BE2C (cell line): ENCODE measurements at places on chromosomes 11 and 22.

DNA sequence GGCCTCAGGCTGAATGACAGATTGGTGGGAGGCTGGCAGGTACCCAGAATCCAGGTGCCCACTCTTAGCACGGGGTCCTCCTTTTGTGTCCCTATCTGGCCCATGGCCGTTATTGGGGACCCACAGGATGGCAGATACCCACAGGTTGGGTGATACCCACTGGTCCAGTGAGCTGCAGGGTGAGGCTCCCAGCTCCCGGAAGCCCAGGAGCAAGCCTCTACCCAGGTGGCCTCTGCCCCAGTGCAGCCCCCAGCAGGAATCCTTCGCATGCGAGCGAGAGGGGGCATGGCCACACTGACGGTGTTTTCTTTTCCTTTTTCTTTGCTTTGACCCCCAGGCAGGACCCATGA lies 116.1 kb downstream of the PHF21B start:
- DNase-seq: no peak

GRCh38 chr11:108316061-108316460 lies 93.2 kb downstream of the ATM start:
- no peak for DNase-seq

GRCh38 chr11:783581-784015 lies 6.3 kb downstream of the CEND1 start:
- DNase-seq: peak; percentile 84

GRCh38 chr11:69481393-69481844 lies at the start of gene LINC01488:
Gene LINC01488 (plus strand): TSS chr11:69481663.
- DNase-seq: no peak

DNA sequence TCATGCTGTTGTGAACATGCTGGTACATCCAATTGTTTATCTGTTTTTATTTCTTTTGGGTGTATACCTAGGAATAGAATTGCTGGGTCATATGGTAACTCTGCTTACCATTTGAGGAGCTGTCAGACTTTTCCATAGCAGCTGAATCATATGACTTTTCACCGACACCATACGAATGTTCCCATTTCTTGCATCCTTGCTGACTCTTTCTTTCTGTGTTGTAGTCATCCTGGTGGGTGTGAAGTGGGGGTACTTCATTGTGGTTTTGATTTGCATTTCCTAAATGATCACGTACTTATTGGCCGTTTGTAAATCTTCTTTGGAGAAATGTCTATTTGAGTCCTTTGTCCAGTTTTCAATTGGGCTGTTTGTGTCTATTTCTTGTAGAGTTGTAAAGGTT lies 26.5 kb downstream of the ATXN10 start:
- no peak for DNase-seq

DNA sequence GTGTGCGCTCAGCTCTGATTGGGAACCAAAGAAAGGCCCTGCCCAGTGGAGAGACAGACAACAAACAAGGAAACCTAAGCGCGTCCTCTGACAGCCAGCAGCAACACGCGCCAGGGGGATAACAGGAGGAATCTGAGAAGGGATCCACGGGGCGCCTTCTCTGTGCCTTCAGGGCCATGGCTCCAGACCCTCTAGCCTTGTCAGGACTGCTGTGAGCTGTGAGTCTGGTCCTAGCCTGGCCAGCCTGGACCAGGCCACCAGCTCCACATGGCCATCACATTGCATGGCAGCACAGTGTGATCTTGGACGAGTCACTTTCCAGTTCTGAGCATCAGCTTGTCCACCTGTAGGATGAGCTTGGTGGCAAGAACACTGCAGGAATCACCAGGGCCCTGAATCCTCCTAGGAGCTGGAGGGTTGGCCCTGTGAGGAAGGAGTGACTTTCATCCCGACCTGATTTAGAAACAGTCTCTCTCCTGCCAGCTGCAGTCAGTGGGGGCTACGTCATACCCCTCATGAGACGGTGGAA lies 11.8 kb upstream of the MGAT3 start:
- DNase-seq: no peak

DNA sequence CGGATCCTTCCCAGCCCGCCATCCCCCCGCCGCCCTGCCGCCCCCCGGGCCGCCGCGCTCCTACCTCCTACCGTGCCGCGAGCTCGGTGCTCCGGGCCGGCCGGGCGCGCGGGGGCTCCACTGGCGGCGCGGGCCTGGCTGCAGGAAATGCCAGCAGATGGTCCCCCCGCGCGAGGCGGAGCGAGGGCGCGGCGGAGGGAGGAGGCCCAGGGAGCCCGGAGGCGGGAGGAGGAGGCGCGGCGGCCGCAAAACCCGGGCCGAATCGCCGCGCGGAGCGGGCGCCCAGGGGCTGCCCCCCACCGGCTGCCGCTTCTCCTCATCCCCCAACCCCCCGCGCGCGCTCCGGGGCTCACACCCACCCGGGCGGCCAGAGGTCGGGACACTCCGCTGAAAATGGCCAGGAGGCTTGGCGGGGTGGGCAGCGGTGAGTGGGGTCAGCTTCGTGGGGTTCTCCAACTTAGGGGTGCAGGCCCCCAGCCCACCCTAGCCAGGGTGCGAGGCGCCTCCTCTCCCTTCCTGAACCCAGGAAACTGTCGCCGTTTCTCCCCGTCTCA lies at the start of gene OSBPL5:
OSBPL5 (minus strand) TSS at position 159 of the 554 bp plus-strand sequence. CDS start 36,162 bp downstream, outside the sequence.
- DNase-seq: peak; percentile 60

DNA sequence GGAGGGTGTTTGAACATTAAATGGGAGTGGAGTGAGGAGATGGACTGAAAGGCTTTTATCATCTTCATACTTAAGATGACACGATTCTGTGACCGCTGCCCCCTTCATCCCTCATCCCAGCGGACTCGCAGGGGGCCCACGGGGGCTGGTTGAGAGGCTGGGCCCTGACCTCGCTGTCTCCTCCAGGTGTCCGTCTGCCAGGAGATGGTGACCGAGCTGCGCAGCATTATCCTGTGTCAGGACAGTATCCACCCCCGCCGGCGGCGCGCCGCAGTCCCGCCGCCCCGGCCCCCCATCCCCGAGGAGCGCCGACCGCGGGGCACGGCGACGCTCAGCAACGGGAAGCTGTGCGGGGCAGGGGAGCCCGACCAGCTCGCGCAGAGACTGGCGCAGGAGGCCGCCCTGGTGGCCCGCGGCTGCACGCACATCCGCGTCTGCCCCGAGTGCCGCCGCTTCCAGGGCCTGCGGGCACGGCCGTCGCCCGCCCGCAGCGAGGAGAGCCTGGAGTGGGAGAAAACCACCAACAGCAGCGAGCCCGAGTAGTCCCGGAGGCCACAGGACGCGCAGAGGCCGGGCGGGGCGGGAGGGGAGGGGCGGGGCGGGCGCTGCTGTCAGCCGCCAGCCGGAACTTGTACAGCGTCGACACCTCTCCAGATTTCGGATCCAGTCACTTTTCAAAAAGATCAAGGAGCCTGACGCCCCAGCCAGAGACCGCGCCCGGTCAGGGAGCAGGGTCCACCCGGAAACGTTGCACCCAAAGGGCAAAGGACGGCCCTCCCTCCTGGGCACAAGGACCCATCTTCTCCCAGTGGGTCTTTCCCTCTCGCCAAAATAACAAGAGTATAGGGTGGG lies 38.0 kb upstream of the TBCEL start:
- DNase-seq: peak; percentile 84

DNA sequence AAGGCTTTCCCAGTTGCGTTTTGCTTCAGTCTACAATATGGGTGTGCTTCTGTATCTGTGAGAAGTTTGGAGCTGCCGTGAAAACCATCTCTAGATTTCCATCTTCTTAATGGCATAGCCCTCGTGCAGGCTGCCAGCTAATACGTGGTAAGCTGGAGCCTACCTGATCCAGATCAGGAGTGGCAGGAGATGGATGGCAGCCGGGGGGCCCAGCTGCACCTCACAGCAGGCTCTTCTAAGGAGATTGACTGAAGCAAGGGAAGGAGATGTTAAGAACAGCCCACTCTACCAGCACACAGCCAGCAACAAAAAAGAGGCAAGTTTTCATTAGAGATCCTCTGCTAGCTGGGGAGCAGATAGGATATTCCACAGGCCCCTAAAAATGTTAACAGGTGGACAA lies 115.5 kb downstream of the MSANTD4 start:
- DNase-seq: no peak

- DNase-seq: no peak
Observed at GRCh38 chr11:35780951-35781860, 118.6 kb downstream of the TRIM44 start.

DNA sequence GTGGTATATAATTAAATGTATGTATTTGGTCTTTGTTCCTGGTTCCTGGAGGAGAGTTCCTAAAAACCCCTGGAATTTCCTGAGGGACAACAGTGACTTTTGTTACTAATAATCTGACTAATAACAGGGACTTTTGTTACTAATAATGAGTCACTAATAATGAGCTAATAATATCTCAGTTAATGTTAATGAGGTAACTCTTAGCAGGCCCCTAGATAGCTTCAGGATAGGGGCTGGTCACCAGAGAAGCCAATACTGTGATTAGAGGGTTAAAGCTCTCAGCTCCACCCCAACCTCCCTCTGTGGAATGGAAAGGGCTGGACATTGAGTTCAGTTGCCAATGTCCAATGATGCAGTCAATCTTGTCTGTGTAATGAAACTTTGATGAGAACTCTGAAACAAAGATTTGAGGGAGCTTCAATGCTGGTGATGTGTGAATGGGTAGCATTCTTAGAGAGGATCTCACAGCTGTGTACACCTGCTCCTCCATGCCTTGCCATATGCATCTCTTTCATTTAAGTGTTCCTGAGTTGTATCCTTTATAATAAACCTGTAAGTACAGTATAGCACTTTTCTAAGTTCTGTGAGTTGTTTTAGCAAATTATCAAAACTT lies 1431.4 kb upstream of the TENM4 start:
- no peak for DNase-seq

- DNase-seq: peak; percentile 6
Observed at GRCh38 chr11:120128392-120129119, 9.4 kb downstream of the TRIM29 start.

- no peak for DNase-seq
Observed at GRCh38 chr11:33160587-33160986, 693 bp downstream of the CSTF3 start.

DNA sequence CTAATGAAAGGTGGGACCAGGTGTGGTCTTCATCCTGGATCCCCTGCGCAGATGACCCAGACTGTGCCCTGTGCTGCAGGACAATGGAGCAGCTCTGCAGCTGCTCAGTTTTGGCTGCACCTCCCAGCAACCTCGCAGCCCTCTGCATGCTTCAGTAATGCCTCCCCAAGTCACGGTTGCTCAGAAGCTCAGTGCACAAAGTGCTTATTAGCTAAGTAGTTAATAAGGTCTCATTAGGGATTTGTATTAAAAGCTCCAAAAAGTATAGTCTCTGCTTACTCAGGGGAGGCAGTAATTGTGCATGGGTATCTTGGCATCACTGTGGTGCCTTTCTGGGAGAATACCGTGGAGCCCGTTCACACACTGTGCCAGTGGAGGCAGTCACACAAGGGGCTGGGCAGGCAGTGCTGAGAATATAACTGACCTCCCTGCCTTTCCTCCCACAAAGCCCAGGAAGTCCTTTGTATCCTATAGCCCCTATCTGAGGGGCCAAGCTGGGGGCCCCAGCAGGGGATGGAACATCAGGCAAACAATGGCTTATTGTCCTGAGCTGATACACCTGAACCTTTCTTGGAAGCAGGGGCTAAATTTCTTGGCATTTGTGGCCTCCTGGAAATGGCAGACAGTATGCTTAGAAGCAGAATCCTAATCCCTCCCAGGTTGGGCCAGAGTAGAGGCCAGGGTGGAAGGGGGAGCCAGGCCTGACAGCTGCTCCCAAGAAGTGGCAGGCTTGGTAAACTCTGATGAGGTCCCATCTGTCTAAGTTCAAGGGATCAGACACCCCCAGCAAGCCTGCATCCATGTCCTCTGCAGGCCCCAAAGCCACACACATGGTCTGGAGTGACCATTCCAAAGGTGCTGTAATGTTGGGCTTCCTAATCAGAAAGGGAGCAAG lies 125.5 kb upstream of the PARVA start:
- no peak for DNase-seq

GRCh38 chr11:32893343-32894148 lies 935 bp downstream of the QSER1 start:
- peak; percentile 67 for DNase-seq

GRCh38 chr11:125123947-125124617 lies 12.7 kb upstream of the TMEM218 start:
- DNase-seq: peak; percentile 71
